ENCODE measurements at places on chromosomes 16 and 17.

GRCh38 chr16:80084163-80084562, 456.6 kb upstream of the DYNLRB2 start:
- DNase-seq, result no peak

DNA sequence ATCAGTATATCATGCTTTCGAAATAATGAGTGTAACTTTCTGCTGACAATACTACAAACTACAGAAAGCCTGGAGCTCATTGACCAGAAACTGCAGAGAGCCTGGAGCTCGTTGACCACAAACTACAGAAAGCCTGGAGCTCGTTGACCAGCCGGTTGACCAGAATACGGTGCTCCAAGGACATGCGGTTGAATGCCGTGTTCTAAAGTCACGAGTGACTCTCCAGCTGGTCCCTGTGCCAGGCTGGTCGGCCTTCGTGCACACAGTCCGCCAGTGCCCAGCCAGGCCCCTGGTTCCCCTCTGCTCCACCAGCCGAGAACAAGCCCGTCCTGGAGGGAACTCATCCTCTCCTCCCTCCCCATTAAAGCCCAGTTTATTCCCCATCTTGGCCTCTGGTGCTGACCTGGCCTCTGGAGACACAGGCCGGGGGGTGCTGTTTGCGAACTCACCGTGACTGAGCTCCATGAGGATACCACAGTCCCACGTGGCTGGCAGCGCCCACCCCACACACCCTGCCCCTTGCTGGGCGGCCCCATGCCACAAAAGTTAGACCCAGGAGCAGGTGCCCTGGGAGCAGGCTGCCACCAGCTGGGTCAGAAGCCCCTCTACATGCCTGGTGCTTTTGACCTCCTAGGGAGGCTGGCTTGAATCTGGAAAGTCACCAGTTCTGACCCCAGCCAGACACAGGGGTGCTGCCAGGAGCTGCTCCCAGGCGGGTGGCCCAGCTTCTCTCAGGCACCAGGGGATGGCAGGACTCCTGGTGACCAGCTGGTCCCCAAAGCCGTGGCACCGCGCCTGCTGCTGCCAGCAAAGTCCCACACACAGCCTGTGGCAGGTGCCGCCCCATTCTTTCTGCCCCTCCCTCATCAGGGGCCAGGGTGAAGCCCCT, 15.5 kb upstream of the CDH15 start:
- no peak for DNase-seq

DNA sequence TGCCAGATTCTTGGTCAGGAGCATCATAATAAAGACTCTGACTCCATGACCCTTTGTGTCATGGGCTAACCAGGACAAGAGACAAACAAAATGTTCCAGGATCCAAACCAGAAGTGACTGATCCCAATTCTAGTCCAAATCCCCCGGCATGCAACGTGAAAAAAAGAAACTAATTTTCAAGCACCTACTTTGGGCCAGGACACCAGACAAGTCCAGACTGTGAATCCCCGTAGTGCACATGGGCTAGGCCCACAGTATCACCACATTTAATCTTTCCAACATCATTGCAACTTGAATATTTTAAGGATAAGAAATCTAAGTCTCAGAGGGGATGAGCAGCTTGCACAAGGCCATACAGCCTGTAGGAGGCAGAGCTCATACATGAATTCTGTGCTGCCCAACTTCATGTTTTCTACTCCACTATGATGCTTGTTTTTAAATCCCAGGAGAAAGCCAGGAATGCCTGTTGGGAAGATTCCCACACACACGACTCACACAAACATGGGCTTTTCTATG, 365.7 kb downstream of the NPIPA8 start:
- DNase-seq, result no peak

DNA sequence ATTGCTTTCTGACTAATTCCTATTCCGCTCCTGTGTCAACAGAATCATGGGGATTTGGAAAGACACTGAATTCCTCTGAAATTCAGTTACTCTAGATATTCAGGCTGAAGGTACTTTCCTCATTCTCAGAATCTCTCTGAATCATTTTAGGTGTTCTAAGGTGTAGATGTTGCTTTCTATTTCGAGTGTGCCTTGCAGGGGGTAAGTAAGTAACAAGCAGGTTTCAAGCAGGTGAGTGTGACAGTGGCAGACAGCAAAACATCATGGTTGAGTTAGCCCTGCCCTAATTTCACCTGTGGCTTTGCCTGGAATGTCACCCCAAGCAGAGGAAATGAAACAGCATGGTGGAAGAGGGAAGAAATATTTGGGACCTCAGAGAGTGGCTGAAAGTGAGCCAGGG, 75.1 kb downstream of the SHISA9 start:
- DNase-seq, result no peak

- DNase-seq, result no peak
These were observed at the start of gene SLFN12 for GRCh38 chr17:35432176-35433074. Gene SLFN12, minus strand, starts transcription at chr17:35432500. Its CDS starts 9,472 bp downstream, at chr17:35423028.

DNA sequence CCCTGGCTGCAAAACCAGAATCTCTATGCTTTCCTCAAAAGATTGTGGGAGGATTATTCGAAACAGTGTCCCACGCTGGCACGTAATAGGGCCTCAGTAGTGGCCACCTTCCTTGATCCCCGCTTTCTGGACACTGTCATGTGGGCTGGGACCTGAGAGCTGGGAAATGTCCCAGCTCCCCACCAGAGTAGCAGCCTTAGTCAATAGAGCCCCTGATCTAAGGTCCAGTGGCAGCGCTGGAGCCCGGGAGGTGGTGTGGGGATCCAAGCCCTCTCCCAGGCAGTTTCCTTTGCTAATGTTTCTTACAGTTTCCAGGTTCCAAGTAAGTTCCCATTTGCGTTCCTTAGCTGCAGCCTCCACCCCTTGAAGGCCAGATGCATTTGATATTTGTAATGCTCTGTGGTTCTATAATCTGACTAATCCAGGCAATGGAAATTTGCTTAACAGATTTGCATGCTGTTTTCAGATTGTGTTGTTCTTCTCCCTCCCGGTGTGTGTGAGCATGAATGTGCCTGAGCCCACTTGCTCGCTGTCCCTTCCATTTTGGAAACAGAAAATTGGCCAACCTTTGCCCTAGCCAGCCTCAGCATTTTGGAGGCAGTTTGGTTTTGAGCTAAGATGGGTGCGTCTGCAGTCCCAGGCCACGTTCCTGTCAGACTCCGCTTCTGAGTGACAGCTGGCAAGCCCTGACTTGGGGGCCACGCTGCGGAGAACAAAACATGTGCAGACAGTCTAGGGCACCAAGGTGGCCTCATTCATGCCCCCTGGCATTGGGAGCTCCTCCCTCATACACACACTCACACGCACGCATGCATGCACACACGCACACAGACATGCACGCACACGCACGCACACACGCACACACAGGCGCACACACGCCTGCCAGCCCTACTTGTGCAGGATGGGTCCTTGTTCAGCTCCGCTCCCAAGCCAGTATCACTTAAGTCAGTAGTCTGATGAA, 69.4 kb downstream of the CCDC182 start:
- DNase-seq, result peak; percentile 48

- DNase-seq, result no peak
These were observed 20.5 kb downstream of the EIF4A3 start for GRCh38 chr17:80126449-80126715.

- DNase-seq, result no peak
These were observed 2382.2 kb downstream of the TP53TG3F start for GRCh38 chr16:35841632-35842031.

DNA sequence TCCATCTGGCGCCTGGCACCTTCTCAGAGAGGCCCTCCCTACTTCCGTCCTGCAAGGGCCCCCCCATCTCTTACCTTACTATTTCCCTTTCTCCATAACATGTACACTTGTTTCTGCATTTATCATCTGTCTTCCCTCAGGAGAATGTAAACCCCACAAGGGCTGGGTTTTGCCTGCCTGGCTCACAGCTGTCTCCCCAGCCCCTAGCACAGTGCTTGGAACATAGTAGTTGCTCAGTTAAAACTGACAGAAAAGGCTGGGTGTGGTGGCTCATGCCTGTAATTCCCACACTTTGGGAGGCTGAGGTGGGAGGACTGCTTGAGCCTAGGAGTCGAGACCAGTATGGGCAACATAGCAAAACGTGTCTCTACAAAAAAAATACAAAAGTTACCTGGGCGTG, 5.7 kb upstream of the SNN start:
- no peak for DNase-seq

- DNase-seq, result no peak
These were observed at the start of gene PERCC1 for GRCh38 chr16:1430759-1431496. Gene PERCC1, plus strand, starts transcription at chr16:1431078. Its CDS starts 1,516 bp downstream, at chr16:1432594.

DNA sequence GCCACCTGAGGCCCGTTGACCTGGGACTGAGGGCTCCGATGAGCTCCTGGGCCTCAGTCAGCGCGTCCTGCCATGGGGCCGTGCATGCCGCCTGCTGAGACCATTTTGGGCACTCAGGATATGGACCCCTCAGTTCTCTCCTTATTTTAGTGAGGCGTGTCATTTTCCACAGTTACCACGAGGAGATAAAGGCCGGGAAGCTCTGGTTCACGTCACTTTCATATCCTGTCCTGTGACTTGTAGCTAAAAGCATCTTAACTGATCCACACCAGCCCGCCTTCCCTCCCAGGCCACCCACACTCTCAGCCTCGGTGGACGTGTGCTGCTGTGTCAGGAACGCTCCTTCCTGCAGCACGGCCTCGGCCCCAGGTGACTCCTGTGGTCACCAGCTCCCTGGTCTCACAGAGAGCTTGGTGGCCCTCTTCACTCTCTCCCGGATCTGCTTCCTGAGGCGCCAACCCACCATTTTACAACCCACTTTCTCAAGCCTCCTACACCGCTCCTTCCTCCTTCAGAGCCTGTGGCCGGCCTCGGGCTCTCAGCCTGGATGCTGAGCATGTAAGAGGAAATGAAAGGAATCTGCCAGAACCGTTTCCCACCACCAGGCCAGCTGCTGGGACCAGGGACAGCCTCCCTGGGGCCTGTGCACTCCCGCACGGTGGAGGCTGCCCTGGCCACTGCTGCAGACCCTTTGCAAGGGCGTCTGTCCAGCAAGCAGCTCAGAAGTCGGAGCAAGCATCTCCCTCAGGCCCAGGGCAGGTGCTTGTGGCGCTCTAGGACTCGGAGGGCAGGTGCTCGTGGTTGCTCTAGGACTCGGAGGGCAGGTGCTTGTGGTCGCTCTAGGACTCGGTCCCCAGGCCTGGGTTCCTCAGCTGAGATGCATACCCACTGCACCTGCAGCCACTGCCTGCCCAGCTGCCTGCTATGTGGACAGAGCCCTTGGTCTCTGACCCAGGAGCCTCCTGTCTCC, 23.9 kb upstream of the FASN start:
- DNase-seq, result no peak

DNA sequence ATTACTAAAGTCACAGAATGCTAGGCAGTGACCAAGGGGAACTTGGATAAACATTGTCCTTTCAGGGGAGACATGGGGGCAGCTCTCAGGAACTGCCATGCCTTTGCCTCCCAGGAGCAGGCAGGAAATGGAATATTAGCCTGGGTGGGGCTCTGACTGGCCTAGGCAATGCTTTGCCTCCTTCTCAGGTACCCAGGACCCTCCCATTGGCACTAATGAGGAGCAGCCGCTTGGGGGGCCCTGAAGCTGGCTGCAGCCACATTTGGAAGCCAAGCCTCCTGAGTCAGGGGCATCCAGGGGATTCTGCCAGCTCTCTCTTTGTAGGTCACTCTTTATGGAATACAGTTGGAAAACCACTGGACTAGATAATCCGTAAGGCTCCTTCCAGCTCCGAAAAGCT, 5.5 kb downstream of the CPSF4L start:
- no peak for DNase-seq

GRCh38 chr17:47949197-47949759, 7.9 kb downstream of the PNPO start:
- DNase-seq, result peak; percentile 98

DNA sequence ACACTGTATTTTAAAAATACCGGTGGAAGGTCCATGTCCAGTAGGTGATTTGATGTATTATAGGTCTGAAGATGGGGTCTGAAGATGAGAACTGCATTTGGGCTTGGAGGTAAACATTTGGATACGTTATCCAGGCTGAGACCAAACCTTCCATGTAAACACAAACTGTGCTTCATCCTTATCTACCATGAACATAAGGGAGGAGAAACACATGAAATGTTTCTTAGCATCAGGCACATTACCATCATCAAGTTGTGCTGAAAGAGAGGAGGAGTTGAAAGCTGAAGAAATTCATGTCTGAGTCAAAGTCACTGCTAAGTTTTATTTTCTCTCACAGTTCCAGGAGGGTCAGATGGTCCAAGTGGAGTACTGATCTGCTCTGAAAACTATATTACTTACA, 11.4 kb downstream of the SF3B3 start:
- no peak for DNase-seq

DNA sequence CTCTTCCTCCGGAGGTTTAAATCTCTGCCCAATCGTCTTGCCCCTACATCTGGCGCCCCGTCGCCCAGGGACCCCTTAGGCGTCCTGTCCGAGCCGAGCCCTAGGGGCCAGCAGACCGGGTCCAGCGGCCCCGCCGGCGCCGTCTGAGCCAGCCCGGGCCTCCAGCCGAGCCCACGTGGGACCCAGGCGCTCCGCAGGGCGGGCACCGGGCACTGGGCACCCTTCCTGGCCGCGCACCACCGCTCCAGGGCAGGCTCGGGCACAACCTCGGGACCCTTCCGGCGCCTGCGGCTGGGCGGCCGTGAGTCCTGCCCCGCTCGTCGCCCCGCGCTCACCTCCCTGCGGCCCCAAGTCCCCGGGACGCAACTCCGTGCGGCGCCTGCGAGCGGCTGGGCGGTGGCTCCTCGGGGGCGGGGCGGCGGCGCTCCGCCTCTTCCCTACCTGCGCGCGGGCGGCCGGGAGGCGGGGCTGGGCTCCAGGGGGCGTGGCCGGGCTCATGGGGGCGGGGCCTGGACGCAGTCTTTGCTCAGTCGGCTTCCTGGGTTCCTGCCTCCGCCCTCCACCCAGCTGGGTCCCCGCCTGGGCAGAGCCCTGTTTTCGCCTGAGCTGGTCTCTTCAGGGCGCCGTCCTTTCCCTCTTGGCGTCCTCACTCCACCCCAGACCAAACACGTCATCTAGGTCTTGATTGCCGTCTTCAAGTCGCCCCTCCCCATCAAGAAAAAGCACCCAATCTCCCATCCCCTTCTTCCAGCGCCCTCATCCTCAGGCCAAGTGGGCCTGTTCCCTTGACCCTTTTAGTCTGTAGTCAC, at the start of gene RHBDF2:
Gene RHBDF2 (minus strand): TSS at position 406 of the 809 bp plus-strand sequence. CDS start 19,899 bp downstream, outside the sequence.
- peak; percentile 99 for DNase-seq

- no peak for DNase-seq
These were observed 2.5 kb downstream of the STAT5B start for GRCh38 chr17:42273474-42274252.

GRCh38 chr16:78524066-78524595, 424.7 kb downstream of the WWOX start:
- DNase-seq, result no peak

- no peak for DNase-seq
These were observed 2.0 kb upstream of the ARRB2 start for GRCh38 chr17:4708436-4708835.

DNA sequence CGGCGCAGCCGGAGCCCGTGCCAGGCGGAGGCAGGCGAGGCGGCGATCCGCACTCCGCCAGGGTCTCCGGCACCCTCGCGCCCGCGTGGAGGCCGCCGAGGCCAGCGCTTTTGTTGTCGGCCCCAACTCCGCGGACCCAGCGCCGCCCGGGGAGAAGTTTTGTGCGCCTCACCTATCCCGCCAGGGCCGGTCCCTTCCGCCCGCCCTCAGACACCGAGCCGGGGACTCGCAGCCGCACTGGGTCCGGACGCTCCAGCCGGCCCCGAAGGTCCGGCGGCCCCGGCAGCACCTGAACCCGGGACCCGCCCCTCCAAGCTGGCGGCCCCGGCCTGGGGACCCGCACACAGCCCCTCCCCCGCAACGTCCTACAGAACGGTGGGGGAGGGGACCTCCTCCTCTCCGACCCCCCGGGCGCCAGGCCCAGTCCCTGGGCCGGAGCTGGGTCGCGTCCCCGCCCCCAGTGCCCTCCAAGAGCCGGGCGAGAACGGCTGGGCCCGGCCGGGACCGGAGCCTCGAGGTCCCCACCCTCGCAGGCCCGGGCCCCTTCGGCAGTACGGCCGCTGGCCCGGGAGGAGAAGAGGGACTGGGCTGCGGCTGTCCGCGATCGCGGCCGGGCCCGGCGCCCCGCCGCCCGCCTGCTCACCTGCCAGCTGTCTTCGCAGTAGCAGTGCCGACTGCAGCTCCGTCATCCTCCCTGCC, 698 bp downstream of the UBE2G1 start:
- DNase-seq, result no peak

Data from ecto neural progenitor cell (in vitro differentiated cells).